ENCODE measurements at places on chromosomes 13 and 19.
A peak's percentile ranks its signal among the peaks of the same experiment; 100 is the strongest.

- DNase-seq, result peak; percentile 85
Observed at GRCh38 chr19:4343370-4344307, at the start of gene MPND. Gene MPND (plus strand): TSS chr19:4343562. CDS start chr19:4343594, 32 bp downstream.

DNA sequence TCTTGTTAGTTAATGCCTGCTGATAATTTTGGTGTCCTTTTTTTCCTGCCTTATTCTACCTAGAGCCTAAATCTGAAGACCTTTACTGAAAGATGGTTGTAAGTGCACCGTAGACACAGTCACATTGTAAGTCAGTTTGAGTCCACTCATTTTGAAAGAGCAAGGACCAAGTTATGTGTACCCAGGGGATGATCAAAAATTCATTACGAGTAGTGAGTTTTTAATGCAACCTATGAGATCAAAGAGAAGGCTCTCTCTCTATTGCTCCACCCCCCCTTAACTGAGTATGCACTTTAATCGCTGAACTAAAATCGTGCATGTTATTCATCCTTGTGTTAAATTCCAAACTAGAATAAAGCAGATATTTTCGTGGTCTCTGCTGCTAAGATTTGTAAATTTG lies 1.8 kb downstream of the RAP2A start:
- no peak for DNase-seq

GRCh38 chr19:51097166-51097738 lies 11.0 kb downstream of the CTU1 start:
- DNase-seq, result peak; percentile 64

DNA sequence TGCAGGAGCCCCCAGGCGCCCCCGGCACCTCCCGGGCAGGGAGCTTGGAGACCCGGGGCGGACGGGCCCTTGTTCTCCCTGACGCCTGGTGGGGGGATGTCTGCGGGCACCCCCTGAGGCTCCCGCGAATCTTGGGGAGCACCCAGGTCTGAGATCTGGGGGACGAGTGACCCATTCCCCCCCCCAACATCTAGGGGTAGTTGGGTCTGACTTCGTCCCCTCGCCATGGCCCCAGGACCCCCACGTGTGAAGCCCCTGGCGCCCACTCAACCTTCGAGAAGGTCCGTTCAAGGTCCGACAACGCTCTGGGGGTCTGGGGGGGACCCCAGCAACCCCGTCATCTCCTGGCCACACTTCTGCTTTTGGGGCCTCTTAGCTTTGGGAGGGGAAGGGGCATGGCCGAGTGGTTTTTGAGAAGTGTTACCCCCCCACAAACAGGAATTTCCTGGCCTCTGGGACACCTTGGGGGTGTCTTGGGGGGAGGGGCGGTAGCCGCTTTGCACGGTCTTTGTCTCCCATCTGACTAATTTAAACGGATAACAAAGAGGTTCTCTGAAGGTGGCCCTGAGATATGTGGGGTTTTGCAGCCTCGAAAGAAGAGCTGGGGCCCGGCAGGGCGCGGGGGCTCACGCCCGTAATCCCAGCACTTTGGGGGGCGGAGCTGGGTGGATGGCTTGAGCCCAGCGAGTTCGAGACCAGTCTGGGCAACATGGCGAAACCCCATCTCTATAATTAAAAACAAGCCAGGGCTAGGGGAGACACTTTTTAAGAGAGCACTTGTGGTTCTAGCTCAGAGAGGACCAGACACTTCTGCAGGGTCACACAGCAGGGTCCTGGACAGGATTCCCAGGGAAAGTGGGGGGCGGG lies 608 bp downstream of the CNN2 start:
- peak; percentile 36 for DNase-seq

DNA sequence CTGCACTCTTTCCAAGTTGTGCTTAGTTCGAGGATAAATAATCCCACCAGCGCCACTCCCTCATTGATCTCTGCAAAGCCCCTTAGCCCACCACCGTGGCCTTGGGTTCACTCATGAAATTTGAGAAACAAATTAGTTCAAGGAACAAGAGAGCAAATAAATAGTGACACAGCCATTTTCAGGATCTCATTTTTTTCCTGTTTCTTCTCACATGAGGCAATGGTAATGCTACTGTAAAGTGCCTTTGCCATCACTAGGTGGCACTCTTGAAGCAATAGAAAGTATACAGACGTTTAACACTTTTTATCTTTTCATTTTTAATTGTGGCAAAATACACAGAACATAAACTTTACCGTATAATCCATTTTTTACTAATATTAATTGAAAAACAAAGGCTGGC lies 76.8 kb upstream of the ZNF835 start:
- no peak for DNase-seq

All from CD4-positive, alpha-beta T cell treated with Interferon gamma for 1 hour (primary cell).